DMS53 (cell line): ENCODE measurements at places on chromosomes 7 and 10.

- DNase-seq = no peak
Observed at GRCh38 chr7:72336382-72336631, 75.8 kb downstream of the CALN1 start.

GRCh38 chr10:91360461-91360860 lies 49.7 kb upstream of the HECTD2 start:
- DNase-seq = no peak

GRCh38 chr10:69466689-69467088 lies 15.4 kb downstream of the TSPAN15 start:
- DNase-seq = no peak

- DNase-seq = no peak
Observed at GRCh38 chr10:42970451-42971250, 106.2 kb upstream of the RET start.

DNA sequence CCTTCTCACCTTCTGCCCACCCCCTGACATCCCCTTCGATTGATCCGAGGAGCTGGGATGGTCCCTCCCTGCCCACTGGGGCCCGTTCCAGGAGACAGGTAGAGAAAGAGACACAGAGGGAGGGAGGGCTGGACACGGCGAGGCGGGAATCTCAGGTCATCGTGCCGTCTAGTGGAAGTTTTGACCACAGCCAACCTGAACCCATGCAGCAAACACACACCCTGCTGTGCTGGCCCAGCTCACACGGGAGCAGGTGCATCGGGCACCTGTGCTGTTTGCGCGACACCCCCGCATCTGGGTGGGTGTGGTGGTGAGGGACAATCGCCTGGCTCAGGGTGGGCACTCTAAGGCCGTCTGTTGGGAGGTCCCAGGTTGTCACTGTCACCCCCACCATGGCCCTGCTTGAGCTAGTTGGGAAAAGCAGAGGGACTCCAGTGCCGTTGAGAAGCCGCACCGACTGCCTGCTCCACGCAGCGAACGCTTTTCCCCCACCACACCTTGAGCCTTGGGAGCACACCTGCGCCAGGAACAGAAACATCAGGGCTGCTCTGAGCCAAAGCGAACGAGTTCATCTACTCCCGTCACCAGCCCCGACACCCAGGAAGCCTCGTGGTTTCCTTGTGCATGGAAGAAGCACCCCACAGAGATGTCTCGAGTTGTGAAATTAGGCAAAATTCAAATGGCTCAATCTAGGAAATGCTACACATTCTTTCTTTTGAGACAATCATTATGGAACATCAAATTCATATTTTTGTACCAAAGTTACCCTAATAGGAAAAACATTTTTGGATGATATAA lies 285.8 kb downstream of the DNAJB6 start:
- no peak for DNase-seq

- no peak for DNase-seq
Observed at GRCh38 chr10:120984221-120984620, 133.1 kb downstream of the WDR11 start.

- DNase-seq = no peak
Observed at GRCh38 chr7:122018032-122018431, 126.0 kb downstream of the AASS start.

GRCh38 chr10:107767185-107767584 lies 602.7 kb upstream of the SORCS1 start:
- no peak for DNase-seq

- no peak for DNase-seq
Observed at GRCh38 chr7:100835903-100836811, 8.8 kb upstream of the EPHB4 start.

- DNase-seq = peak; percentile 50
Observed at GRCh38 chr10:119031496-119032059, 2.1 kb downstream of the NANOS1 start.

DNA sequence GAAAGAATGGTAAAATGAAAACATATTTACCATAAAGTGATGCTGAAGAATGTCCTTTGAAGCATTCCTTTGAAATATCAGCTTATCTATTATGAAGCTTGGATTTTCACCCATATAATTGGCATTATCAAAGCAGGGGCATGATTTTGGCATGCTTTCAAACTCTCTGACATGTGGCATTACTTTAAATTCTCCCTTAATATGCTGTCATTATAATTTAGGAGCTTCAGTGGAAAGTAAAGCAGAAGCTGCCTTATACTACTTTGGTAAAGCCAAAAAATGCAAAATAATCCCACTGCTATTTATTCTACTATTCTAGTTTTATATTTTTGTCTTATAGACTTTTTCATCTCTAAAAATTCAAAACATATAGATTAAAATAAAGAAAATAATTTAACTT lies 28.0 kb upstream of the HIBADH start:
- DNase-seq = no peak

- no peak for DNase-seq
Observed at GRCh38 chr10:27622596-27622995, 118.5 kb downstream of the RAB18 start.

- no peak for DNase-seq
Observed at GRCh38 chr10:101723176-101723575, 28.2 kb upstream of the FBXW4 start.

DNA sequence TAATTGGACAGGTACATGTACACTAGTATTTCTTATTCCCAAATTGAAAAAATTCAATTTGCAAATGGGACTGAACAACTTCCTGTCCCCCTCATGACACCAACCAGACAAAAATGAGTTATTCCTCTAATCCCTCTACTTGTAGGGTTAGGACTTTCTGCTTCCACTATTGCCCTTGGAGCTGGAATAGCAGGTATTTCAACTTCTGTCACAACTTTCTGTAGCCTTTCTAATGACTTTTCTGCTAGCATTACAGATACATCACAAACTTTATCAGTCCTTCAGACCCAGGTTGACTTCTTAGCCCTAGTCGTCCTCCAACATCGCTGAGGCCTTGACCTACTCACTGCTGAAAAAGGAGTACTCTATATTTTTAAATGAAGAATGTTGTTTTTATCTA lies 6.4 kb downstream of the CYP3A7 start:
- DNase-seq = no peak

DNA sequence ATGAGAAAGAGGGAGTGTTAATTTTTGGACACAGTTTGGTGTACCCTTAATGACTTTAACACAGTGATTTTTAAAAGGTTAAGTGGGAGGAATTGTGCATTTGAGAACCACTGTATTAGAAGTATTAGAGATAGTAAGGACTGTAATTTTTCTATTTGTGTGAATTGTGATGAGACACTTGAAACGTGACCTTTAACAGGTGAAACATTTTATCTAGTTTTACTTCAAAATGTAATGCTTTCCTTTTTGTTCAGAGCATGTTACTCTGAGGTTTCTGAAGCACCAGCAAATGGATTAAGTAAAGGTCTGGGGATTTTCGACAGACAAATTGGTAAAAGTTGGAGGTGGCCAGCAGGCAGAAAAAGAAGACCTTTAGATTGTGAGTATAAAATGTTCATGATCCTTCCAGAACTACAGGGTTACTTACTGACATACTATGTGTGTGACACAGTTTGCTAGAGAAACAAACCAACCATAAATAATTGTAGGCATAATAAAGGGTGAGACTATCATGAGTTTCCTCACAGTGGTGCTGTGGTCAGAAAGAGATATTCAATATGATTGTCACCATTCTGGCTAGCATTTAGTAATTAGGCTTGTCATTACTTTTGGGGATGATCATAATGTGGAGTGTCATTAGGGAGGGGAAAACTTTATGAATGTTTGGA lies 26.1 kb downstream of the LCOR start:
- DNase-seq = no peak
